ENCODE measurements at places on chromosomes 7 and 10.
A peak's percentile ranks its signal among the peaks of the same experiment; 100 is the strongest.

DNA sequence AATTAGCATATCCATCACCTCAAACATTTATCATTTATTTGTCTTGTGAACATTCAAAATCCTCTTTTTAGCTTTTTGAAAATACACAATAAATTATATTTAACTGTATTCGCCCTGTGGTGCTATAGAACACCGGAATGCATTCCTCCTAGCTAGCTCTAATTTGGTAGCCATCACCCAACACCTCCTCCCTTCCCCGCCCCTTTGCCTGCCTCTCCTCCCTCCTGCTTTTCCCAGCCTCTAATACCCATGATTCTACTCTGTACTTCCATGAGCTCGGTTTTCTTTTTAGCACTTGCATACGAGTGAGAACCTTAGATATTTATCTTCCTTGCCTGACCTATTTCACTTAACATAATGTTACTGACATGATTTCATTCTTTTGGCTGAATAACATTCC, 80.1 kb downstream of the ANKRD26 start:
- DNase-seq, result no peak

DNA sequence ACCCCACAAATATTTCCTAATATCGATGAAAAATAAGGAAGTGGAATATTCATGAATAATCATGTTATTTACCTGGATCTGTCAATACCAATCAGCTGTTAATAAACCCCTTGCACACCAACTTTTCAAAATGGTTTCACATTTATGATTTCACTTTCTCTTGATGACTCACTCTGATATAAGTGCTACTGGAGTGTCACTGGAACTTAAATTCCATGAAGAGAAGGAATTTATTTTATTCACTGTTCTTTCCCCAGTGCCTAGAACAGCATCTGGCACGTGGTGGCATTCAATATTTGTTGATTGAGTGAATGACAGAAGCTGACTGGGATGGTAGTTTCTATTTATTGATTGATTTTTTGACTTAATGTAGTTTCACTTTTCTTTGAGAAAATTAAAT, 3.5 kb upstream of the ENO4 start:
- DNase-seq, result no peak

- DNase-seq, result no peak
These were observed 102.9 kb upstream of the PHYHIPL start for GRCh38 chr10:59073456-59074053.

DNA sequence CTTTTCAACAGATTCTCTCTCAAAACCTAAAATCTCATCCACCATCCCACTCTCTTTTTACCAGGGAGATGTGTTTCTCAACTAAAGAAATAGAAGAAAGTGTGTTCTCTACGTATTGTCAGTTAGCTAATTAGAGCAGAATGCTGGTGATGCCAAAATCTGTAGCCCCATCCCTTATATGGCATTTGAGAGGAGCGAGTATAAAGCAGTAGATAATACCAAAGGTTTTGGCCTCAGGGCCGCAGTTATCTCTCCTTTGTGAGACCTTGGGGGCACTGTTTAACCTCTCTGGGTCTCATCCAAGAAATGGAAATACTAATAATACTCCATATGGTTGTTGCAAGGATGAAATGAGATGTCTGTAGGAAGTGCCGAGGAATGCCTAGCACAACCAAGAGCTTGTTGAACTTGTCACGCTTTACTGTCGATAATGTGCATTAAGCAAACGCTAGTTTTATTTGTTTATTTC, 456 bp upstream of the DLD start:
- DNase-seq, result no peak

DNA sequence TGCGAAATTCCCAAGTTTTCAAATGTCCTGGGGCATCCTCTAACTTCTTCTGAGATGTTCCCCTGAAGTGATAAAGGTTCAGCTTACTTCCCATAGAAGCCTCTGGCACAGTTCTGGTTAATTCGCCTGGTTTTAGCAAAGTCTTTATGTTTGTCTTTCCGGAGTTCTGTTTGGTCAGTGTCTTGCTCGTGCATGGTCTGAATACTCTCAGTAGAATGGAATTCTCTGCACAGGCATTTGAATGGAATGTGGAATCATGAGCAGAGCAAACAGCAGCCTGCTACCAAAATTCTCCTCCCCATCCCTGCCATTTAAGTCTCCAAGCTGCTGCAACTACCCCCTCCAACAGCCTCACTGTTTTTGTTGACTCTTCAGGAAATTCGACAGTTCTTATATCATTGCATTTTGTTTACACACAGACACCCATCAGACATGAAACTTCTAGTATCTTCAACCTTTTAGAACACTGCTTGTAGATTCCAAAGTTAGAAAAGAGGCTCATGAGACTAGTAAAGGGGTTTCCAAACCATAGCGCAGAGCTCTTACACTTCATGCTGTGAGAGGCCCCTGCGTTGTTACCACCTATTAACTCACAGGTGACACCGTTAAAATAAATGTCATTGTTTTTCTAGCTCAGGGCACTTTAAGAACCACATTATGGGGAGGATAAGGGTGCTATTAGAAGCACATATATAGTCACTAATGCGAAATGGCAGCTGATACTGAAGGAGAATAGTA, 129.7 kb downstream of the PLCE1 start:
- no peak for DNase-seq

DNA sequence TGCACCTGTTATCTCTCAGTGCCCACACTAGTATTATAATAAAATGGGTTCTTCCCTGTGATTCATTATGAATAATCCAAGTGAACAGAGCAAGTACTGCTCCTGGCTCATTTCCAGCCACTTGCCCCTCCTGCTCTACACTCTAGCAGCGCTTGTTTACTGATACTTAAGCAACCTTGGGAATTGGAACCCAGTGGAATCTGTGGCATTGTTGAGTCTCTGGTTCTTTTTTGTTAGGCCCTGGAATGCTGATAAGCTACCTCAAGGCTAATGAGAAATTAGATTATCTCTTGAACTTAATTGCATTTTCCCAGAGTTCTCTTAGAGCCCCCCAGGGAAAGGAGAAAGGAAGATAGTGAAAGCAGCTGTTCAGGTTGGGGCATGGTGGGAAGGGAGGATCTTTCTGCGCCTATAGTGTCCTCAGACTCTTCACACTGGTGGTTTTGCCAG, 34.0 kb downstream of the PRKAR2B start:
- DNase-seq, result no peak

GRCh38 chr7:30925117-30925516, 13.5 kb downstream of the AQP1 start:
- DNase-seq, result no peak

GRCh38 chr7:24916463-24917040, 63.4 kb downstream of the OSBPL3 start:
- DNase-seq, result no peak

- DNase-seq, result no peak
These were observed 117.0 kb downstream of the OAT start for GRCh38 chr10:124301736-124302135.

DNA sequence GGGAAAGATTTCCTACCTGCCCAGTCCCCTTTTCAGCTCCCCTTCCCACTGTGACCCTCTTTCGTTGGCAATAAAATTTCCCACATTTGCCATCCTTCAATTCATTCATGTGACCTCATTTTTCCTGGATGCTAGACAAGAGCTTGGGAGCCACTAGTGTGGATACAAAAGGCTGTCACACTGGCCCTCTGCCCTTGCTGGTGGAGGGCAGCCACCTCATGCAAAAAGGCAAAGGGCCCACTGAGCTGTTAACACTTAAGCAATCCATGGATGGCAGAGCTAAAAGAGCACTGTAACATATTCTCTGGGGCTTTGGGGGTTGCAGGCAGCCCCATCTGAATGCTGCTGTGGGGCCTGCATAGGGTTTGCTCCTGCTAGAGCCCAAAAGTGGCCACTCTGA, 315.1 kb downstream of the NEBL start:
- no peak for DNase-seq

DNA sequence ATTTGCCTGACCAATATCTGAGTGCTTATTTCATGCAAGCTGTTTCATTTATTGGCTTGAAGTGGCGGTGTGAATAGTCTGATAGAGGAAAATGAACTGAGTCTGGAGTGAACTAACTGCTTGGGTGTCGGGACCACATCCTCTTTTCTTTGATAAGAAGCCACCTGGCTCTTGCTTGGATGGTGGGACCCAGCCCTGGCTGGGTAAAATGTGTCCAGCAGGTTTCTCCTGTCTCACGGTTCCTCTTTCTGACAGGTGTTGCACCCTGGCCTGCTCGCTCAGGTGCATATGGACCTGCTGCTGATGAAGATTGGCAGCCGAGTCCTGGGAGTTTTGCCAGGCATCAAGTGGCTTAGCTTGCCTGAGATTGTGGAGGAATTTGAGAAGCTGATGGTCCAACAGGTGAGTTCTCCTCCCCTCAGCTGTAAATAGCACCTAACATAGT, 1.6 kb downstream of the ADCK2 start:
- DNase-seq, result no peak

DNA sequence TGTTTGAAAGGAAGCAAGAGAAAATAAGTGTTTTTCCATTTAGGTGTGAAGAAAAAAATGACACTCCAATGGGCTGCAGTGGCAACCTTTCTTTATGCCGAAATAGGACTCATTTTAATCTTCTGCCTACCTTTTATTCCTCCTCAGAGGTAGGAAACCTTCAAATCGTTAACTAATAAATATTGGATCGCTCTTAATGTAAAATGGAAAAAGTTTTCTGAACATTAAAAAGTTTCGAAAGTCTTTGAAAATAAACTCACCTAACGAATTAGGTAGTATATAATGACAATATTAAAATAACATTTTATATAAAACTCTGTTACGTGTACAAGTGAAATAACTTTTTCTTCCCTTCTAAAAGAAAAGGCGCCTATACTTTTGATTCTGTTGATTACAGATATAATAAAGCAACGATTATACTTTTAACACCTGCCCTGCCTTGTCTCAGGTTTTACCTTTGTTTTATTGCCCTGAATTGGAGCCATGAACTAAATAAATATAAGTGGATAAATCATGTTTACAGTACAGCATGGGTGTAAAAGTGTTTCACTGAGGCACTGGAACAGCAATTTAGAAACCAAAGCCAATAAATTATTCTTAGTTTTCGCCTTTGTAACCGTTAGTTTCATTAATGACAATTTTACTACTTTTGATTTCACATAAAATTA, 804 bp downstream of the BCAP29 start:
- no peak for DNase-seq

DNA sequence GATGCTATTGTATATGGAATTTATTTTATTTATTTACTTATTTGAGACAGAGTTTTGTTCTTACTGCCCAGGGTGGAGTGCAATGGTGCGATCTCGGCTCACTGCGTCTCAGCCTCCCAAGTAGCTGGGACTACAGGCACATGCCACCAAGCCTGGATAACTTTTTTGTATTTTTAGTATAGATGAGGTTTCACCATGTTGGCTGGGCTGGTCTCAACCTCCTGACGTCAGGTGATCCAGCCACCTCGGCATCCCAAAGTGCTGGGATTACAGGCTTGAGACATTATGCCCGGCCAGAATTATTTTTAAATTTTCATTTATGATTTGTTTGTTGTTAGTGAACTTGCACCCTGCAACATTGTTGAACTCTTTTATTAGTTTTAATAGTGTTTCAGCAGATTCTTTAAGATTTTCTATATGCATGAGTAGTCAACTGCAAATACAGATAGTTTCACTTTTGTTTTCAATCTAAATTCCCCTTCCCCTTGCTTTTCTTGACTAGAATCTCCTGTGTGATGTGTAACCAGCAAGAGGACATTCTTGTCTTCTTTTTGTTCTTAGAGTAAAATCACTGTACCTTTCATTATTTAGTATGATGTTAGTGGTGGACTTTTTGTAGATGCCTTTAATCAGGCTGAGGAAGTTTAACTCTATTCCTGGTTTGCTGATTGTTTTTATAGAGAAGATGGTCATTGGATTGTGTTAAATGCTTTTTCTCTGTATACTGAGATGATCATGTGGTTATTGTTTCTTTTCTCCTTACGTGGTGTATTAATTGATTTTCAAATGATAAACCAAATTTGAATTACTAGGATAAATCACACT, 27.8 kb downstream of the ZNF33A start:
- no peak for DNase-seq

DNA sequence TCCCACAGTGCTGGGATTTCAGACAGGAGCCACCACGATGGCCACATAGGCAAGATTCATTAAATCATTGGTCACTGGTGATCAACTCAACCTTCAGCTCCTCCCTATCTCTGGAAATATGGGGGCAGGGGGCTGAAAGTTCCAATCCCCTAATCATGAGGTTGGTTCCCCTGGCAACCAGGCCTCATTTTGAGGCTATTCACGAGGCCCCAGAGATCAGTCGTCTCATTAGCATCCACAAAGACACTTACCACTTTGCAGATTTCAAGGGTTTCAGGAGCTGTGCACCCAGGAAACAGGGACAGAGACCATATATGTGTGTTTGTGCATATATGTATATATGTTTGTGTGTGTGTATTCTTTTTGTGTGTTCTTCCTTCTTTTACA, 7.7 kb upstream of the GUSB start:
- peak; percentile 12 for DNase-seq

DNA sequence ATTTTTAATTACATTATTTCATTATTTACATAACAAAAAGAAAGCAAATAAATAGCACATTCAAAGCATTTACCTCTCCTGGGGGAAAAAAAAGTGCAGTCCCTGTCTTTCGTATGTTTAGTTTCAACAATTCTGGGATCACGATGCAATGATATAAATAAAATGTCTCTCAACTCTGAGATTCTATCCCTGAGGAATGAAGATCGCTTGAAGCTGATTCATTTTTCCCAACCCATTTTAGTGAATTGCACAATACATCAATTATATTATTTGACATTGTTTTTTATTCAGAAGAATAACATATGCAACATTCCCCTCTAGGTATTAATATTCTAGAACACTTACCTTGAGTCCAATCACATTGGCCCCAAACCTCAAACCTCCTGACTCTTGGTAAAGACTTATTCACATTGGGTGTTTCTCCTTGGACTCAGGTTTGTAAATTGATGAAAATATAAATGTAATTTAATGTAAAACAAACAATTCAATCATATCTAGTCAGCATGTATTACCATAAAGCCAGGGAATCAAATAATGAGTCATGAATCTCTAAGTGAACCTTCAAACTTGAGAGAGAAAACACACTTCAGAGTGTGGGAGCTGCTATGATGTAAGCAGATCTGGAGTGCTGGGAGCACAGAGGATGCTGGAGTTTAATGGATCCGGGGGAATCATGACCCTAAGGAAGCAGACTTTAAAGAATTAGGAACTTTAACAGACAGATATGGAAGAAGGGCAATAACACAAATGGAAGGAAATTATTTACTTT, 5.3 kb upstream of the SCIN start:
- DNase-seq, result no peak

- no peak for DNase-seq
These were observed 135.5 kb downstream of the NPY start for GRCh38 chr7:24419511-24419910.

- no peak for DNase-seq
These were observed 26.0 kb upstream of the TMEM140 start for GRCh38 chr7:135121868-135122267.

DNA sequence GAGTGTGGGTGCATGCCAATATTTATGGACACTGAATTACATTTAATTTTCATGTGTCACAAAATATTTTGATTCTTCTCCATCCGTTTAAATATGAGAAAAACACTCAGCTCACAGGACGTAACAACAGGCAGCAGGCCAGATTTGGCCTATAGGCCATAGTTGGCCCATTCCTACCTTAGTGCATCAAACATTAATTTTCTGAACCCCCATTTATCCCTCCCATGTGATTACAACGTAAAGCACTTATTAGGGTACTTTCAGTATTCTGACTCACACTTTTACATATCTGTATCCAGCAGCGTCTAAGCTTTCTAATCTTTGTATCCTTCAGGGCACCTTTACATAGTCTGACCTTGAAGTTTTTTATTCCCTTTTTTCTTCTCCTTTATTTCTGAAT, 4.0 kb downstream of the IDI1 start:
- DNase-seq, result no peak

GRCh38 chr10:14302035-14302434, 28.7 kb downstream of the FRMD4A start:
- DNase-seq, result no peak

Measured in tibial artery (tissue), 4 donors.